ENCODE measurements at places on chromosomes 12 and 14.

- DNase-seq, result no peak
Measured at GRCh38 chr14:35403114-35403602, 1.4 kb downstream of the NFKBIA start.

DNA sequence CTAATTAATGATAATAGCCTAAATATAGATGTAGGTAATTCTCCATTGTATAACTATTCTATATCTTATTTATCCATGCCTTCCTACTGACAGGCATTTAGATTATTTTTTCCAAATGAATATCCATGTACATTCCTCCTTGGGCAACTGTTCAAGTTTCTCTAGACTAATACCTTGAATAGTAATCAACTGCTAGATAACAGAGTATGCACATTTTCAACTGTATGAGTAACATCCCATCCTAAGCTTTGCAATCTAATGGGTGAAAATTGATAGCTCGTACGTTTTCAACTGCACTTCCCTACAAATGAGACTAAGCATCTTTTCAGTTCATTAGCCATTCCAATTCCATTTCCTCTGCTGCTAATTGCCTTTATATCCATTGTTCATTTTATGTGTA is 37.0 kb downstream of the YAF2 start:
- no peak for DNase-seq

DNA sequence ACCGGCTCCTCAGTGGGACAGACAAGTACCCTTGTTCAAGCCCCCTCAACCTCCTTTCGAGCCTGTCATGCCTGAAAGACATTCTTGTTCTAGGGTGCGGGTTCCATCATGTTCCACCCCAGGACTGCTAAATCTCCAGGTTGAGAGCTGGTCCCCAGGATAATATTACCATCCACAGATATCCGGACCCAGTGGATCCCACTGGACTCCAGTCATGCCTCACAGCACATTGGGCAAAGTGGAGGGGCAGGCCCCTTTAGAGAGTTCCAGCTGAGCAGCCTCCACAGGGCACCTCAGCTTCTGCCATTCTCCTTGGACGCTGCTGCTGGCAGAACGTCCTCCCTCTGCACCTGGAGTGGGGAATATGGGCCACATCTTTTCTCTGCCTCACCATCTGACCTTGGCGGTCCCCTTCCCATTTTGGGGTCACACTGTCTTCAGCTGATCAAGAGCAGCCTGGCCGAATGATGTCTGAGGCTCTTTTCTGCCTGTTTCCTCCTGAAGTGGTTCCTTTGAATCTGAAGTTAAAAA is 137.4 kb downstream of the BCL11B start:
- no peak for DNase-seq

GRCh38 chr14:75675265-75675960 is 14.4 kb downstream of the TTLL5 start:
- DNase-seq, result no peak

DNA sequence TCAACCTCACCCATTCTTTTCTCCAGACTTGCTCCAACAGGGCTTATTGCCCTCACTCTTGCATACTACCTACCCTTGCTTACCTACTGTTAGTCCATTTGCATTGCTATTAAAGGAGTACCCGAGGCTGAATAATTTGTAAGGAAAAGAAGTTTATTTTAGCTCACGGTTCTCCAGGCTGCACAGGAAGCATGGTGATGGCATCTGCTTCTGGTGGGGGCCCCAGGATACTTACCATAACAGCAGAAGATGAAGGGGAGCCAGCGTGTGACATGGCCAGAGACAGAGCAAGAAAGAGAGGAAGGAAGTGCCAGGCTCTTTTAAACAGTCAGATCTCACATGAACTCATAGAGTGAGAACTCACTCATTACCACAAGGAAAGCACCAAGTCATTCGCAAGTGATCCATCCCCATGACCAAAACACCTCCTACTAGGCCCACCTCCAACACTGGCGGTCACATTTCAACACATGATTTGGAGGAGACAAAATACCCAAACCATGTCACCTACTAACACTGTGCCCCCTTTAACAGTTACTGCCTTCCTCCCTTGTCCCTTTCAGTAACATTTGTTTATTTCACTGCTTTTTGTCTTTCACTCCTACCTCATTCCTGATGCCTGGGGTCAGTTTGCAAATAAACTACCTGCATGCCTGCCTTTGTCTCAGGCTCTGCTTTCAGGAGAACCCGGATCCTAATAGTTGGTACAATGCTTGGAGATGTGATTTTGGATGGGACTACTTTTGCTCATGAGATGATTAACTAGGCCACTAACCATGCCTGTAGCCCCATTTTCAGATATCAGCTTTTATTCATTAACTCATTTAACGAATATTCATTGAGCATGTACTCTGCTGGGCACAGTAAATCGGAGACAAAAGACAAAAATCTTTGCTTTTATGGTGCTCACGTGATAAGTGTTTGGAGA is 41.6 kb upstream of the CSRP2 start:
- DNase-seq, result no peak

- no peak for DNase-seq
Measured at GRCh38 chr14:32134448-32135097, 57.5 kb downstream of the ARHGAP5 start.

DNA sequence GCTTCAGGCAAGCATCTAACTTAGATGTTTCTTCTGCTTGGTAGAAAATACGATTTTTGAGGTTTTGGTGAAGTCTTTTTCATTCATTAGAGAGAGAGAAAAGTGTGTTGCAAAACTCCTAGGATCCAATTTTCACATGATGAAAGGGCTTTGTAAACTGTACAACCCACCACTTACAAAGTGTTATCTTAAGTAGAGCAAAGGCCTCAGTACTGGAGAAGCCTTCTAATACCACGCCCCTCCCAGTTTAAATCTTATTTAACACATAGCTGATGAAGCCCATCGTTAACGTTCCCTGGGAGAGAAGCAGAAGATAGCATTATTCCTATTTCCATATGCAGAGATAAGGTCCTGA is 869 bp downstream of the APOLD1 start:
- DNase-seq, result no peak

DNA sequence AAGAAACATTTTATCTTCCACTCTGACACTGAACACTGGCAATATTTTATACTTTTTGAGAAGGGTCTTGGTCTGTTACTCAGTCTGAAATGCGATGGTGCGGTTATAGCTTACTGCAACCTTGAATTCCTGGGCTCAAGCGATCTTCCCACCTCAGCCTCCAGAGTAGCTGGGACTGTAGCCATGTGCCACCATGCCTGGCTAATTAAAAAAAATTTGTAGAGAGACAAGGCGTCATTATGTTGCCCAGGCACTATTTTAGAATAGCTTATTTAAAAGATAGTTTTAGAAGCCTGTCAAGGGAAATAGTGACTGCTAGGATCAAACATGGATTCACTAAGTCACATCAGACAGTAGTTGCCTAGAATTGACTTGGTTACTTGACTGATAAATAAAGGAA is 5.9 kb downstream of the ERC1 start:
- DNase-seq, result no peak

DNA sequence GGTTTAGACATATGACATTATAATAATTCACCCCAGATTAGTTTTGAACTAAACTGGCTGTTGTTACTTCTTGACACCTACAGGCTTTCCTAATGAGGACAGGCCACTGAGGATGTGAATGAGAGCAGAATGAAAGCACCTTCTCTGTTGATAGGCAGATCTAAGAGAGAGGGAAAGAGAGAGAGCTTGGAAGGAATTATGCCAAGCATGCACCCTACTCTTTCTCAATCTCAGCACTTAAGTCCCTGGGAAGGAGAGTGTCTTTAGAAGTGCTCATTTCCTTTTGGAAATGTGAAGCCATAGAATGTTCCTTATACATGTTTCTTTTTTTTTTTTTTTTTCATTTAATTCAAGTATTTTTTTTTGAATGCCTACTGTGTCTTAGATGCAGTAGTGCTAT is 49.0 kb downstream of the TBC1D15 start:
- DNase-seq, result no peak
